ENCODE measurements at places on chromosomes 4 and X.

- DNase-seq: no peak
Measured at GRCh38 chr4:6242271-6243029, 27.2 kb upstream of the WFS1 start.

- DNase-seq: peak; percentile 35
Measured at GRCh38 chr4:158259955-158260575, 49.8 kb downstream of the TMEM144 start.

- DNase-seq: no peak
Measured at GRCh38 chr4:55161739-55162138, 36.3 kb upstream of the KDR start.

- DNase-seq: no peak
Measured at GRCh38 chrX:39757971-39758370, 339.8 kb downstream of the BCOR start.

GRCh38 chr4:152117933-152118507, 357.2 kb upstream of the GATB start:
- DNase-seq: no peak

DNA sequence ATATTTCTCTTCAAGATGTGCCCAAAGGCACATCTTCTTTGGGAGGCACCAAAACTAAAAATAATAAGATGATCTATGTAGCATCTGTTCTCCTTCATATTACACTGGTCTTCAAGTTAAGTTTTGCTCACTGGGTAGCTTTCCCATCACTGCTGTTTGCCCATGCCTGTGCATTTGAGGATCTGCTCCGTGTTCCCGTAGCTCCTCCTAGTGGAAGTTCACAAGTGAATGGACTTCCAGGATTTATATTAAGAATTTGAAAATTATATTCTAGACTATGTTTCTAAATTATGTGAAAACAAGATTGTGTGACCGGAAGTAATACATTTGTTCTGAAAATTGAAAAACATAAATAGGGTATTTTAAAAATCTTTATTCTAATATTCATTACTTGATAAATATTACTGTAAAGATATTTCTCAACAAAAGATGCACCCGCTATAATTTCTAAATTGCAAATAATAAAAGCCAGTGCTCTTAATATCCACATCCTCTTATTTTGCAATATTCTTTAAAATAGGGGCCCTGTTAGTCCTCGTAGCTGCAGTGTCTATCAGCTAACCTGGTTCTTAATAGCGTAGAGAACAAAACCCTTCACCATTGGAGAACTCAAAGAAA, 147.7 kb downstream of the RBM46 start:
- no peak for DNase-seq

DNA sequence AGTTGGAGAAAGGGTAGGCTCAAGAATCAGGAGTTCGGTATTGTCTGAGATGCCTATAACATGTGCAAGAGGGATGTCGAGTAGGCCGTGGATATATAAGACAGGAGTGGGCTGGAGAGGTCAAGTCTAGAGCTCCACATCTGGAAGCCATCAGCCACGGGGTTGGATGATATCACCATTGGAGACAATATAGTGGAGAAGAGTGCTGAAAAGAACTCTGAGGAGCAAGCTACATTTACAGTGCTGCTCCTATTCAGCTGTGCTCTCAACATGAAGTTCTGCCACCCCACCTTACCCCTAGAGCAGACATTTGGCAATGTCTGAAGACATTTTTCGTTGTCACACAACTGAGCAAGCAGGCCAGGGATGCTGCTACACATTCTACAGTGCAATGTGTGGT, 20.9 kb upstream of the PLAC1 start:
- no peak for DNase-seq

DNA sequence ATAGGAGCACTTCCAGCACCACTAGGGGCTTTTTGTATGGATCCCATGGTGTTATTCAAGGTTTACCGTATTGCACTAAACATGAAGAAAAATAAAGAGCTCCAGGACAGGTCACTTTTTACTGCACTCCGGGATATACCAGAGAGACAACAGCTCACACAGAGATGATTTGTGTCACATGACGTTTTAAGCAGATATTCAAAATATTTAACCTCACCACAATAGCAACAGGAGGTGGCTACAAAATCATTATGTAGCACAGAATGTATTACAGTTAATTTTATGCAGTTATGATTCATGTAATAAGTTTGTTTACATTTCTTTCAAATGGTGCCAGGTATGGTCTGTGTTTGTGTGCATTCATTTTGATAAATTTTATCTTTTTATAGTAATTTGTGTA, 100.6 kb downstream of the LUZP4 start:
- DNase-seq: no peak

GRCh38 chr4:107870916-107871786, 46.4 kb downstream of the SGMS2 start:
- no peak for DNase-seq

- no peak for DNase-seq
Measured at GRCh38 chrX:132330156-132330729, 111.0 kb upstream of the RAP2C start.

- DNase-seq: no peak
Measured at GRCh38 chr4:11072999-11073398, 355.7 kb downstream of the HS3ST1 start.

GRCh38 chr4:115274545-115274944, 161.1 kb upstream of the NDST4 start:
- peak; percentile 60 for DNase-seq

- no peak for DNase-seq
Measured at GRCh38 chrX:13667919-13668318, 15.0 kb downstream of the TCEANC start.

DNA sequence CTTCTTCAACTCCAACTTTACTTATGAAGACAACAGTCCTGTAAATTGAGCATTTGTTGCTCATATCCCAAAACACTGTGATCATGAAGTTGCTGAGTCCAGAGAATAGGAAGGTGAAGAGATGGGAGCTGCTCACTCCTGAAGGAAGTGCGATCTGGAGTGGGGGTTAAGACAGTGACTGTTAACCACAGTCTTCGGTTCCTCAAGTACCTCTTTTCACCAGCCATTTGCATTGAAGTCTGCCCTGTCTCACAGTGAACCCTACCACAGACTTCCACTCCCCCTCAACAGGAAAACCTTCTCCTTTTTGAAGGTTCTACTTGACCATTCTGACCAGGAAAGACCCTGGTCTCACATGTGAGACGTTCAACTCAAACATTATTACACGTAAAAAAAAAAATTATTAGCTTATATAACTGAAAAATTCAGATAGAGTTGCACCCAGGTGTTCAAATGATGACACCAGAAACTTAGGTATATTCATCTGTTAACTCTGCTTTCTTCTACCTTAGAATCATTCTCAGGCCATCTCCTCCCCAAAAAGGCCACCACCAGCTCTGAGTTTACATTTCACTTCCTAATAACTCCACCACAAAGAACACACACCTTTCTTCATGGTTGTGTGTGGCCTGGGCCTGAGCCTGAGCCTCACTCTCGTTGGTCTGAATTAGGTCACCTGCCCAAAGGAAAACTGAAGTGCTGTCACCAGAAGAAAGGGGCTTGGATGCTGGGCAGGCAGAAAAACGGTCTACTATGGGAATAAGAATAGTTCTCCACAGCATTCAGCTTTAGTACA, 199.2 kb downstream of the DCTD start:
- DNase-seq: no peak

GRCh38 chr4:187782286-187782824, 213.2 kb upstream of the ZFP42 start:
- DNase-seq: no peak

DNA sequence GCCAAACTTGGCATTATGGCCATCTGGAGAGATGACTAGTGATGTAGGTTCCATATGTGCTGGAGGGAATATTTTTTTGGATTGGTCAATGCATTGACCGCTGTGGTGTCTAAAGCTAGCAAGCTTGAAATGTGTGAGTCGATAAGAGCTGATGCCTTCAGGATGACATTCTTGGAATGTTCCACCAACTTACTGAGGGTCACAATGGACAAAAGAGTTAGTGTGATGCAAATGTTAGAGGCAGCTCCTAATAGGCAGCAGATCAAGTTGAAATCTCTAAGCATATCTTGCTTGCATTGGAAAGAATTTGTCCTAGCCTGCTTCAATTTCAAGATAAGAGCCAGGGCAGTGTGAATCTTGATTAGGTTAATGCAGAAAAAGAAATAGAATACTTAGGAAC, 210.4 kb upstream of the AFF2 start:
- no peak for DNase-seq

- DNase-seq: no peak
Measured at GRCh38 chr4:152172146-152172545, 363.7 kb downstream of the FBXW7 start.

GRCh38 chr4:173835903-173836302, 305.9 kb upstream of the HAND2 start:
- no peak for DNase-seq

DNA sequence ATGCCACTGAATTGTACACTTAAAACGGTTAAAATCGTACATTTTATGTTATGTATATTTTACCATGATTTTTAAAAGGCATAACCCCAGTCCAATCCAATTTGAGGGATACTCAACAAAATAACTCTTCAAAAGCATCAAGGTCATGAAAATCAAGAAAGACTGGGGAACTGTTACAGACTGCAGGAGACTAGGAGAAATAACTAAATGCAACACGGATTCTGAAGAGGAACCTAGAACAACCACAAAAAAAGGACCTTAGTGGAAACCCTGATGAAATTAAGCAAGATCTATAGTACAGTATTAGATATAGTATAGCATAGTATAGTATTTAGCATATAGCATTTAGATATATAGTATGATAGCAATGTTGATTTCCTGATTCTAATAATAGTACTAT, 26.8 kb downstream of the SH3KBP1 start:
- no peak for DNase-seq

- DNase-seq: peak; percentile 30
Measured at GRCh38 chr4:122914292-122914904, 8.0 kb downstream of the NUDT6 start.

DNA sequence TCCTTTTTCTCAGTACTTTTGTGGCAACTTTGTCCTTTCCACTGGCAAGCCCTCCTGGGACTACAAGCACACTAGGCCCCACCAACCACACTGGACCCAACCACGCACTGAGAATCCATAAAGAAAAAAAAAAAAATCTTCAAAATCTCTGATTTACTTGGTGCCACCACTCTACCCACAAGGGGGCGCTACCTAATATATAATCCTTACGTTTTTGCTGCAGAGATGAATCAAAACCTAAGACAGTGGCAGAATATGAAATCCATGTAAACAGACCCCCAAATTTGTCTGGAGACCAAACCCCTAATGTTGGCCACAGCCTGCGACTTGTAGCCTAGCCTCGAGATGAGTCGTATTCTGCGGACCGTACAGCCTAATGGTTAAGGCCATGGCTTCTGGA, 63.5 kb upstream of the ARHGAP36 start:
- DNase-seq: peak; percentile 3

DNA sequence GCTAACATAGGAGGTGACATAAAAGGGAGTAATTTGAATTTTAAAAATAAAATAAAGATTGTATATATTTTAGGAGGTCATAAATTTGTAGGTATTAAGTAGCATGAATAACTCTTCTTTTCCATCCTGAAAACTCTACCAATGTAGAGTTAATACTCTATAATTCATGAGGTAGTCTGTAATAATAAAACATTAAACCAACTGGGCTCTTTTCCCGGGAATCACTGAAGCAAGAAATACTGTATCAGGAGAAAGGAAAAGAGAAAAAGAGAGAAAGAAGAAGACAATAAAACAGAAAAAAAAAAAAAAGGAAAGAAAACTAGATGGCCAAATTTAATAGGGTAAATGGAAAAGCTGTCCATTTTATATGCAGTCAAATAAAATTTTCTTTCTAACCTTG, 984.4 kb downstream of the CCSER1 start:
- no peak for DNase-seq

- DNase-seq: no peak
Measured at GRCh38 chr4:112213091-112213490, 18.5 kb upstream of the AP1AR start.

DNA sequence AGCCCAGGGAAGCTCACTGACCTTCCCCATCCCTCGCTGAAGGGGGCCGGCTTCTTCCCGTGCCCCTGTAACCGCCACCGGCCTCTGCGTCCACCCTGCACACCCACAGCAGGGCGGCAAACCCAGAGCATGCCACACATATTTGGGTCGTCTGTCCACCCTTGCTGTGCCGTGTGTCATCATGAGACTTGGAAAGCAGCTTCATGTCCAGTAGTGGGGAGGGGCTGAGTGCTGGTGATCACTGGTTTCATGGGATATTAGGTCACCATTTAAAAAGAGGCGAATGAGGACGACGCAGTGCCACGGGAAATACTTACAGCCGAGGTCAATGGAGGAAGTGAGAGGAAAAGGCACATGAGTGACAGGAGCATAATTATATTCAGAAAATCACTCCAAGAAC, 74.8 kb downstream of the HTRA3 start:
- DNase-seq: no peak

DNA sequence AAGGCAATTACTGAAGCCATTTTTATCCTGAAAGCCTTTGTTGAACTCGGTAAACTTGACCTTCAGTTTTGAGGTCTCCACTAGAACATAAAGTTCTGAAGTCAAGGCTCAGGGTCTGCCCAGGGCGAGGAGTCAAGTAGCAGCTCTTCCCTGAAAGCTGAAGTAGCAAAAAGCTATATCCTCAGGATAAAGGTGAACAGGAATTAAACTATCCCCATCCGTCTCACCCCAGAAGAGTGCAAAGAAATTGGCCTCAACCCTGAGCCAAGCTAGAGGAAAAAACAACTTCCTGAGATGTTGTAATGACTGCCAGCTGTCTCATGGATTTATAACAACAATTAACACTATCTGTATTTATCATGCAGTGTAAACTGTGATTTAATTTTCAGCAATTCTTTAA, 590.8 kb downstream of the SPRY1 start:
- no peak for DNase-seq

- DNase-seq: no peak
Measured at GRCh38 chr4:54802336-54802735, 144.6 kb downstream of the KIT start.

DNA sequence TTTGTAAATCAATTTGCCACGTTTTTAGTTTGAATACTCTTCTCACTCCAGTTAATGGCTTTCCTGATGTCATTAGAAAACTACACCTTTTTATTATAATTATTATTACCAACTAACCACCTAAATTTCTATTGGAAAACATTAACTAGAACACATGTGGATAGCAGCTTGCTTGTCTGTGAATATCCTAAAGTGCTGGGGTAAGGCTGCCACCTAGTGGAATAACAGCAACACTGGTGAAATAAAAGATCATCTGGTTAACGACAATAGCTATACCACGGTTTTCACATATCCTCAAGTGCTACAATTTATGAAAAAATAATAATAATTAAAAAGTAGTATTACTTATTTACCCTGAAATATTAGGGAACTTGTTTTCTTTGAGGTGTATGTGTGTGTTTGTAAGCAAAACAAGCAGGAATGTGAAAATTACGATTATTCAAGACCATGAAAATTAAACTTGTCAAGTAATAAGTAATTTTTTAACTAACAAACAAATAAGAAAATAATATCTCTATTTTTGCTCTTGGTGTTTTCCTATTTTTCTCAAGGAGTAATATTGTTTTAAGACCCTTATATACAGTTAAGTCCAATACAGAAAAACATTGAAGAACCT, 130.1 kb upstream of the TECRL start:
- DNase-seq: peak; percentile 64

All from SK-N-MC (cell line).